ENCODE measurements at places on chromosomes 13 and 19.

DNA sequence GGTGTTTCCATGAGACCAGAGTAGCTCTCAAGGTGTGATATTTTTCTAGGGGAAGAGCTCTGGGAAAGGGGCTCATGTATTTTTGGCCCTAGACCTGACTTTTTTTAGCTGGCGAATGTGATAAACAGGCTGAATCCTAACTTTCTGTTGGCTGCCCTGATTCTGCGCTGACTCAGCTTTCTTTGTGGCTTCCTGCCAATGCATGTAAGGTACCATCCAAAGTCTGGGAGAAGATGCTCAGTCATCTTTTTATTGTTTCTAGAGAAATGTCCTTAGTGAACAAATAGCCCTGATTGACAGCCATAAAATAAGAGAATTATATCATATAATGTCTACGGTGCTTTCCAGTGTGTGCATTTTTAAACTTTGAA is 113.6 kb upstream of the MBNL2 start:
- no peak for DNase-seq

DNA sequence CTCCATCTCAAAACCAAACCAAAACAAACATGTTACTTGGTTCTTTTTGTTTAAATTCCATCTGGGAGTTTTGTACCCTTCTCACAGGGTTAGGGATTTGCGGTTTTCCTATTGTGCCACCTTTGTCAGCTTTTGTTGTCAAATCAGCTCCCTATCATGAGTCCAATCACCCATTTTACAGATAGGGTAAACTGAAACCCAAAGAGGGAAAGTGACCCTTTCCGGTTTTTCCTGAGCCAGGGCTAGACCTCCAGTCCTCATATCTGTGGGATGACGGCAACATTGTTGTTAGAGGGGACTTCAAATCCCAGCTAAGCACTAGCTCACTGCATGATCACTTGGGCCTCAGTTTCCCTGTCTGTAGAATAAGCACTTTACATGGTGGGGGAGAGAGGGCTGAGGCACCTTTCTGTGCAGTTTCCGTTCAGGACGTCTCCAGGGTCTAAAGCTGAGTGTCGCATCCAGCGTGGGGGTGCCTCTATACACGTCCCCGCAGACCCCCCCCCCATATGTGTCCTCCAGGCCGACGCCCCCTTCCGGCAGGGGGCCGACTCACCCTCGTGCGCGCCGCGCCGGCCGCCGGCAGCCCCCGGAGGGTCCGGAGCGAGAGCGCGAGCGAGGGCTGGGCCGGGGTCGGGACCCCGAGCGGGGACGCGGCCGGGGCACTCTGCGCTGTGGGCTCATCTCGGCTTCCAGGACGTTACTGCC is 3.9 kb downstream of the CCDC194 start:
- no peak for DNase-seq

- DNase-seq, result no peak
These were observed 5.4 kb upstream of the NTN5 start for GRCh38 chr19:48678201-48678600.

- DNase-seq, result no peak
These were observed 363 bp downstream of the CACNA1A start for GRCh38 chr19:13505761-13506470.

DNA sequence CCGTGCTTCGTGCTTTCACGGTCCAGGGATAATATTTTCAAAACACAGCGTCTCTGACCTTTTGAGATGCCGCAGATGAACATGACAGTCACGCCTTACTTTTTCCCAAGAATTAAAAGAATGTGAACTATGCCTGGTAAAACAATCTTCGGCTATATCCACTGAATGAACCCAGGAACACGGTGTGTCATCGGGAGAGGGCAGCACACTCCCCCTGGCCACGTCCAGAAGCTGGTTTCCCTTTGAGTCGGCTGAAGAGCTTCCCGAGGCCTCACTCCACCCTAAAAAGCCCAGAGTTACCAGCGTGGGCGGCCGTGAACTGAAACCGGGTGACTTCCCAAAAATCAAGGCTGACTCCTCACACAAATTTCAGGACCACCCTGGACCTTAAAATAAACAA is 22.9 kb upstream of the SHISA2 start:
- no peak for DNase-seq

DNA sequence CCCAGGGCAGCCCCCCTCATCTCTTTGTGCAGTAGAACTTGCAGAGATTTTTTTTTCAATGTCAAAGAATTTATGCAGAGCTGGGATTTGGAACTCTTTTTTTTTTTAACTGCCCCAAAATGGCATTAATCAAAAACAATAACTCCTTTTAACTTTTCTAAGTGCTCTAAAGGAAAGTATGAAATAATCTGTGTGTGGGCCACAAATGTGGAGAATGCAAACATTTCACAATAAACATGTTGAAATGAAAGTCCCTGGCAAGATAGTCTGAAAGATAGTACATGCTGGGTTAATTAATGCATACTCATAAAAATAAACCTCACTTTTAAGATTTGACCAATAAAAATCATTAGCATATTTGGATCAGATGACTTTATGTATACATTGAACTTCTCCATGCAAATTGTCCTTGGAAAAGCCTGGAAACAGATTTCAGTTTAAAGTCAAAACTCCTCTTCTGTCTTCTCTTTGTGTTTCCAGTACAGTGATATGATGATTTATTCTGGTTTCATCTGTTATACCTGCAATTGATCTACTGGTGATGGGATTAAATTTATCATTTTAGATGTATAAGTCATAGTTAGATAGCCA is 30.5 kb upstream of the ZNF536 start:
- DNase-seq, result no peak

DNA sequence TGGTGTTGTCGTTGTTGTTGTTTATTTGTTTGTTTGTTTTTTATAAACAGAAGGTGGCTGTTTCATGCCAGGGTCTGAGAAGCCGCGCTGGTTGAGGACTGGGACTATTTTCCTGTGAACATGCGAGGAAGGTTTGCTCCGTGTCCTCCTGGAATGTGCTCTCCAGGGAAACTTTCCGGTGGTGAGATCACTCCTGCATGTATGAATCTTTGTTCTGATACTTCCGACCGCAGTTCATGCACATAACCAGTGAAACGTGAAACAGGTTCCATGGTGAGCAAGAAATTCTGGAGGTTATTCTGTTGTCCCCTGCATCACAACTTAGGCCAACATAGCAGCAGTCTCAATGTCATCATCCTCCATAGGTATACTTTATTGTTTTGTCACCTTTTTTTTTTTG is 187.6 kb upstream of the ARGLU1 start:
- no peak for DNase-seq

DNA sequence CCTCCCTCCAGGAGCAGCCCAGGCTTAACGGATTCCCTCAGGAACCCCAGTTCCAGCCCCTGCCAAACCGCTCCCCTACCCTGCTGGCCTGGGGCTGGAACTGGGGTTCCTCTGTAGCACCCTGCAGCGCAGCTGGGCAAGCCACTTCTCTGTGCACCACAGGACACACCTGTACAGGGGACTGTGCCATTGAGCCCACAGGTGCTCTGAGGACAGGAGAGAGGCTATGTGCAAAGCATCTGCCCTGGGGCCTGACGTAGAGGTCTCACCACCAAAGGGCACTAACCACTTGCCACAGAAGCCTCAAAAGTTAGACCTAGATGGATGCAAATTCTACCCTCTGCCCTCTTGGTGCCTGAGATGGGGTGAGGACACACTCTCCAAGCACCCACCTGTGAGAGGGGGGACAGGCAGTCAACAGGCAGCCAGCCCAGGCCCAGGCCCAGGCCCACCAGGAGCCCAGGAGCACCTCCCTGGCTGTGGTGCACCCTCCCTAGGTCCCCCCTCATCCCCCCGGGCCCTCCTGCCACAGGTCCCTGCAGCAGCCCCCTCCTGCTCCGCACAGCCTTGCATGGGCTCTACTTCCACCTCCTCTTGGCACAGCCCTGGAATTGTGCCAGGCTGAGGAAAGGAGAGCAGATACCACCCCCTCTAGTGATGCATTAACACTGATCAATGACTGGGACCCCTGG is 27.6 kb upstream of the SLC35E1 start:
- no peak for DNase-seq

DNA sequence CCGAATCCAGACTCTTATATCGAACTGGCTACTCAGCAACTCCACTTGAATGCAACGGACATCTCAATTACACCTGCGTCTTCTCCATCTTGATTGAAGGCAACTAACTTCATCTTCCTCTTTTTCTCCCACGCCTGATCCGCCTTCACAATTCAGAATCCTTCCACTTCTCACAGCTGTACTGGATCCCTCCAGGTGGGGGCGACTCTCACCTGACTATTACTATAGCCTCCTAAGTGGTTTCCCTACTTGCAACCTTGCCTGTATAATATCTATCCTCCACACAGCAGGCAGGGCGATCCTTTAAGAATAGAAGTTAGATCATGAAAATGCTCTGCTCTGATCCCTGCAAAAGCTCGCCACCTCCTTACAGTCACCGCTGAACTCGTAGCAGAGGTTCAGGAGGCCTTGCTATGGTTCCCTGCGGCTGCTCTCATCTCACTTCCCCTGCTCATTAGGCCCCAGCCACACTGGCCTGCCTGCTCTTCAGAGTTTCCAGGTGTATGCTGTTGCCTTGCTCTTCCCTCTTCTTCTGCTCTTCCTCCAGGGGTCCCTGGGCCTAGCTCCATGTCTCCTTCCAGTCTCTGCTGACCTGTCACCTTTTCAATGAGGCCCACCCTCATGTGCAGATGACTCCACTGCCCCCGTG is 31.9 kb downstream of the RFXAP start:
- no peak for DNase-seq
